SK-MEL-5 (cell line): ENCODE measurements at places on chromosomes 5 and 9. TPM values are rescaled to one million over a fixed set of nuclear protein-coding genes. Genes with fewer than 3 reads are reported as not detected.

- DNase-seq, result peak; percentile 38
Measured at GRCh38 chr5:87844449-87844848, 424.2 kb downstream of the TMEM161B start.

DNA sequence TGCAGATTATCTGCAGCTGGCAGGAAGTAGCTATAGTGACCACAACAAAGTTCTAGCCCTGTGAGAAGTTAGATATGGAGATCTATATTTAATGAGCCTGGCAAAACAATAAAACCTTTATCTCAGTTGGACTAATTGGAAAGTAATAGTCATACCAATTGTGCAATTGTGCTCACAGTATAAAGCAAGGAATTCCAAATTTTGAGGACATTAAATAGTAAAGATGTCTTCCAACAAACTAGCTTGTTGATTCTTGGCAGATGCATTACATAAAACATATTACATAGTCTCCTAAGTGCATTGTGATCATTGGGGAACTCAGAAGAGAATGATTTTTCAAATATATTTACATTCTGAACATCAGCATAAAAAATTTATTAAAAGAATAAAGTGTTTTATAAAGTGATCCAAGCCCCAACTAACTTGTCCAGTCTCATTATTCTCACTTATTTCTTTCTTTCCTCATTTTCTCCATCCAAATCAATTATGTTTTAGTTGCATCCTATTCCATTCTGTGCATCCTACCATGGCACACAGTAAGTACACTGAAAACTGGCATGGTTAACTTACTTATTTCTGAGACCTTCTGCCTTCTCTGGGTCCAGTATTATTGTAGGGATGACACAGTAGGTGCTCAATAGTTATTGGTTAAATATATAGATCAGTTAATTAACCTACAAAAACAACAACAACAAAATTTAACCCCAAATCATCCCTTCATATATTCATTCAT lies 977.2 kb upstream of the NUDT12 start:
- no peak for DNase-seq

GRCh38 chr5:123671042-123671441 lies 159.1 kb downstream of the CSNK1G3 start:
- DNase-seq, result peak; percentile 69

ZFP2 gene
- 0.18 TPM in 1 of 2 replicates, not detected in the other for total RNA-seq

SHROOM1 gene
- total RNA-seq, result 0.53 and 1.1 TPM in 2 replicates
